NCI-H2029 treated with DMSO at 0.1 percent for 48 hours (cell line): ENCODE measurements at places on chromosomes 12 and 14.

DNA sequence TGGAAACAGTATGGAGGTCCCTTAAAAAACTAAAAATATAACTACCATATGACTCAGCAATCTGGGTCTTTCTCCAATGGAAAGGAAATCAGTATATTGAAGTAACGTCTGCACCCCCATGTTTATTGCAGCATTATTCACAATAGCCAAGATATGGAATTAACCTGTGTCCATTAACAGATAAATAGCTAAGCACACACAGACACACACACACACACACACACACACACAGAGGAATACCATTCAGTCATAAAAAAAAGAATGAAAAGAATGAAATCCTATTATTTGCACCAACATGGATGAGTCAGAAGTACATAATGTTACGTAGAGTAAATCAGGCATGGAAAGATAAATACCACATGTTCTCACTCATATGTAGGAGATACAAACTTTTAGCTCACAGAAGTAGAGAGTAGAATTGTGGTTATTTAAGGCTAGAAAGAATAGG, 4.7 kb downstream of the KLRK1 start:
- DNase-seq = no peak

DNA sequence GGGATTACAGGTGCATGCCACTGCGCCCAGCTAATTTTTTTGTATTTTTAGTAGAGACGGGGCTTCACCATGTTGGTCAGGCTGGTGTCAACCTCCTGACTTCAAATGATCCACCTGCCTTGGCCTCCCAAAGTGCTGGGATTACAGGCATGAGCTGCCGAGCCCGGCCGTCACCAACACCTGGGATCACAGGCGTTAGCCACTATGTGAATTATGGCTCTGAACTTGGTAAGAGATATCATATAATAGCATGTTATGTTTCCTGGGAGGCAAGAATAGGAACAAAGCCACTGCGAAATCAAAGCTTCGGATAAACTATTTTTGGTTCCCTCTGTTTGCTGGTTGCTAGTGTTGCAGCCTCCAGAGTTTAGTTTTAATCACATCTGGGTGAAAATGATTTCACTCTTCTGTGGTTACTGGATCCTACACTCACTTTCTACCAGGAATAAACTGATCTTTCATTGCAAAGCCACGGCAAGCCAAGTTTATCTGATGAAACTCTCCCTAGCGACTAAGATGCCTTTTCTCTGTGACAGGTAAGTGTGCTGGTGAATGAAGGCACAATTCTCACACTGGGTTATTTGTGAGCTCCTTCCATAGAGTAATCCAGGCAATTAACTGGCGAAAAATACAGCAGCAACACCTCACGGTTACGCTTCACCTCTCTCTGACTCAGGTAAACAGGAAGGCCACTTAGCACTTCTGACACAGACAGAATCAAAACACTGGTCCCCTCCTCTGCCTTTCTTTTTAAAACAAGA, 16.7 kb downstream of the SNRNP35 start:
- no peak for DNase-seq

- DNase-seq = no peak
Measured at GRCh38 chr12:86117711-86118110, 138.5 kb downstream of the MGAT4C start.

DNA sequence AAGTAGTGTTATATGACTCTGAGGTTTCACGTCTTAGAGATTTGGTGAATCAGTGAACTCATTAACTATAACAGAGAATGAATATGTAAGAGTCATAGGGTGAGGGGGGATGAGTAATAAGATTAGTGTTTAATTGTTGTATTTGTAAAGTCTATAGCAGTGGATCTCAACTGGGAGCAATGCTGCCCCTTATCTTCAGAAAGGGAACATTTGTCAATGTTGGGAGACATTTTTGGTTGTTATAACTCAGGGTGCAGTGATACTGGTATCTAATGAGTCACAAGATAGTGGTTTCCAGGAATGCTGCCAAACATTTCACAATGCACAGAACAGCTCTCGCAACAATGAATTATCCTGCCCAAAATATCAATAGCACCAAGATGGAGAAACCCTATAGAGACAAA, 1193.7 kb downstream of the GALC start:
- no peak for DNase-seq

DNA sequence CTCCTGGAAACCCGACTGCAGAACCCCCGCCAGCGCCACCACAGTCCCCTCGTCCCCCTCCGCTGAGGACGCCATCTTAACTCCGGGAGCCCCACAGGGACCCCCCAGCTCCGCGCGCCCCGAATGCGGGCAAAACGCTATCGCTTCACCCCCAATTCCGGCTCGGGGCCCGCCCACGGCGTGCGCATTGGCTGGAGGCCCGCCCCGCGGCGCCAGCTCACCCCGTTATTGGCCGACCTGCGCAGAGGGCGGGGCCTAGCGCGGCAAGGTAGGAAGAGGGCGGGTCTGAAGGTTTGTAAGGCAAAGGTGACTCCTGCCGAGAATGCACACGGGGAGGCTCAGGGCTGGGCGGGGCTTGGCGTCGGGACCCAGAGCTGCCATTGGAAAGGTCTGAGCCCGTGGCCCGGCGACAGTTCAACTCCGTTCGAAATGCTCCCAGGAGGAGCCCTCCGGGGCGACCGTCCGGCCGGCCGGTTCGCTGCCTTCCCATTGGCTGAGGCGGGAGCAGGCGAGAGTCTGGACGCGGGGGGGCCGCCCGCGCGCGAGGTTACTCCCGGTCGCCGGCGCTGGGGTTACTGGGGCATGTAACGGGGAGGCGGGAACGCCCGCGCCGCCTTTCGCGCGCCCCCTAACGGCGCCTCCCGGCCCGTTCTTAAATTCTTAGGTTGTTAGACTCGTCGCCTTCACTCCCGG, at the start of gene LPCAT3:
Gene LPCAT3 (minus strand): TSS at position 127 of the 693 bp plus-strand sequence. CDS start 52 bp downstream, at position 75.
- DNase-seq = peak; percentile 95

- DNase-seq = no peak
Measured at GRCh38 chr14:55914771-55915170, 203.4 kb upstream of the PELI2 start.

- DNase-seq = peak; percentile 65
Measured at GRCh38 chr12:62299617-62300016, 39.4 kb downstream of the USP15 start.

DNA sequence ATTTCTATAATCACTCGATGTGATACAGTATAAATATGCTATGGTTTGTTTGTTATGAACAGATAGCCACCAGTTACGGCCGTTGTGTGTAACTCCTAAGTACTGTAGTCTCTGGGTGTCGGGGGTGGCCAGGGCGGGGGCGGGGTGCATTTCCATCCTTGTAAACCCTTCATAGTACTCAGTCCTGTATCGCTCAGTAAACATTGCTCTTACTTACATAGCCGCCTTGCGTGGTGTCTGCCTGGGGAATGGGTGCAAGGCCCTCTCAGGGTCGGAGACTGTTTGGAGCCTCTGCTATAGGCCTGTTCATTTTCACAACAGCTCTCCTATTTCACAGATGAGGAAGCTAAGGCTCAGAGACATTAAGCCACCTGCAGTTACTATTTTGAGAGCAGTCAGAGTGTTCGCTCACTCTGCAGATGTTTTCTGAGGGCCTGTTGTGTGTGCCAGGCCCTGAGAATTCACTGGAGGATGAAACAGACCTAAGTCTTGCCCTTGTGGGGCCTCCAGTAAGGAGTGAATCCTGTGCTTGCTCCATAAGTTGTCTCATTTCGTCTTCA, 42.5 kb downstream of the JDP2 start:
- peak; percentile 80 for DNase-seq

DNA sequence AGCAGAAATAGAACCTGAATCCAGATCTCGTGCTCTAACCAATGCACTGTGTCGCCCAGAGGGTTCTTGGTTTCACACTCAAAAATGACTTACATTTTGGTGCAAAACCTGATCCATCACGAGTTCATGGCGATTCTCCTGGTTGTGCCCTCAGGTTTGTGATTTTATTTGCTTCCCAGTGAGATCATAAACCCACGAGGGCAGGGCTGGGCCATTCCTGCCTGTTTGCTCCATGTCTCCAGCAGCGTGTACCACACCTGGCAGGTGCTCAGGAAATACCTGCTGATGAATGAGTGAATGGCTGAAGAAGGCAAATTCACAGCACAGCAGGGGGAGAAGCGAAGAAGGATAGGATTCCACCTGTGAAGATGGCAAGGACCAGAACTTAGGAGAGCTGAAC, 9.4 kb downstream of the ACACB start:
- no peak for DNase-seq

DNA sequence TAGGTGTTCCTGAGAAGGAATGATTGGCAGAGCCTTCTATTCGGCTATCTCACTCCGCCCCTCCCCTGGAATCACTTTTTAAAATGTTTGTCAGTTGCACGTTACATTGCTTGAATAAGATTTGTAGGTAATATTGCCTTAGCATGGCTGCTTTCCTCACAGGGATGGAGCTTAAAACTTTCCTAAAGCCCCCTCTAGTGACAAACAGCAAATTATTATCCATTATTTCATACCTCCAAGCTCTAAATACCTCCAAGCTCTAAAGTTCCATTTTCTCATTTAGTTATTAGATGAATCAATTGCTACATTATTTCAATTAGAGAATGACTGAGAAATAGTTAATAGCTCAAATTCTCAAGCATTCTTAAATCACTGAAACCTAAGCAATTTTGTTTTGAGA, 5.1 kb upstream of the SPATA7 start:
- DNase-seq = no peak

DNA sequence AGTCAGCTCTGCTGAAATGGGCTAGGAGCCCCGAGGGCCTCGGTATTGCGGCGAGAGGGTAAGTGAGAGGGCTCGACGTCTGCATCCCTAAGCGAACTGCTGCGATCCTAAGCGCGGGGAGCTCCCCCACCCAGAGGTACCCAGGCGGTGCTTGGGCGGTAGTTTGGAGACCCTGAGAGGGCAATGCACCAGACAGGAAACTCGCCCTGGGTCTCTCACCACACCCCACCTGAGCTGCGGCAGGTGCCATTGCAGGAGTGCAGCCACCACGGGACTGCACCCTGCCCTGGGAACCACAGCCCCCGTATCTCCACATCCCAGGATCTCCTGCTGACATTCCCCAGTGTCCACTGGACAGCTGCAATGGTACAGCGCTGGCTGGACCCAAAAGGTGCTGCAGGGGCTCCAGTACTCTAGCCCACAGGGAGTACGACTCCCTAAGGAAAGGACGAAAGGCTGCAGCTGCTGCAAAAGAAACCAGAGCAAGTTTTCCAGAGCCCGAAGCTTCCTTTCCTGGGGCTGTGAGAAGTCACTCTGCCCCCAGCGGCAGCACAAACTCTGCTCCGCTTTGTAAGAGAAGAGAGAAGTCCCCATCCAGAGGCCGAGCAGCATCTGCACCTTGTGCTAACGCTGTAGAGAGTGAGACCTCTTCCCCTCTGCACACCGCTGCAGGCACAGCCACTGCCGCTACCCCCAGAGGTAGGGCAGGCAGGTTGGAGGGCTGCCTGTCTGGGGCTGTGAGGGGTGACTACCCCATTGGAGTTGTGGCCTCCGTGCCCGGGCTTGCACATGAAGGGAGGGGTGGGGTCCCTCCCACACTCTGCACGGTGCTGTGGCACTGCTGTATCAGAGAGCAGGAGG, 31.1 kb upstream of the MON2 start:
- DNase-seq = no peak

DNA sequence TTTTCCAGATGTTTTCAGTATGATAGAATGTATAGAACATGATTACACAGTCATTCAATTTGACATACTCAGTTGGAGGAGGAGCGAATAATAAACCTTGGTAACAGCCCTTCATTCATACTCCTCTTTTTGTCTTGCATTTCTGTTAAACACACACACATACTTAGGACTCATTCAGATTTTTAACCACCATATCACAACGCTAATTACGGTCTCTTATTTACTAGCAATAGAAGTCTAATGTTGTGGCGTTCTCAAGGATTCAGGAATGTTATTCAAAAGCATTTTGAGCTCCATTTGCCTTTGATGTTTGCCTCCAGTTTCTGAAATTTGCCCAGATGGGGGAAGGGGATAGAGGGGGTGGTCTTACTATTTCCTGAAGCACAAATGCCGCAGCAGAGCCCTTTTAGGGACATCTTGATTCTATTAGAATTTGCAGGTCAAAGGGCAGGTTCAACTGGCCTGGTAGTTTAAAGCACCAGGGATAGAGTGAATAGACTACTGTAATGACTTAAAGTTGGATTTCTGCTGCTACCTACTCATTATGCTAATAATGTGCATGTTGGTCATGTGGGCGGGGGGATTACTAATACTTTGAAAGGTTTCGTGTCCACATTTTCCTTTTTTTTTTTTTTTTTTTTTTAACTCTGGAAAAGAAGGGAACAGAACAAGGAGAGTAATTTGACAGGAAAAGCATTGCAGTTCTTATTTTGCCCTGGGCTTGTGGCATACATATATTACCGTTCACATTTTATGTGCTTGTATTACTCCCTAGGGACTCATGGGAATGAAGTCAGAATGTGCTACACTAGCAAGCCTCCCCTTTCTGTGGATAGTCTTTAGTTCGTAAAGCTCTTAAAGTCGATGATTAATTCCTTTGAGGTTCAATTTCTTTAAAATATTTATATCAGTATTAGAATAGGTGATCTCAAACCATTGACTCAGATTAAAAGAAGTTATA, 226.8 kb downstream of the FBXL14 start:
- no peak for DNase-seq

GRCh38 chr14:26593357-26593756, 4.5 kb downstream of the NOVA1 start:
- no peak for DNase-seq

GRCh38 chr12:97267594-97268202, 194.9 kb upstream of the RMST start:
- DNase-seq = no peak

- no peak for DNase-seq
Measured at GRCh38 chr12:19608039-19608438, 168.7 kb downstream of the AEBP2 start.

- DNase-seq = no peak
Measured at GRCh38 chr14:22384167-22384549, 204.9 kb downstream of the DAD1 start.

DNA sequence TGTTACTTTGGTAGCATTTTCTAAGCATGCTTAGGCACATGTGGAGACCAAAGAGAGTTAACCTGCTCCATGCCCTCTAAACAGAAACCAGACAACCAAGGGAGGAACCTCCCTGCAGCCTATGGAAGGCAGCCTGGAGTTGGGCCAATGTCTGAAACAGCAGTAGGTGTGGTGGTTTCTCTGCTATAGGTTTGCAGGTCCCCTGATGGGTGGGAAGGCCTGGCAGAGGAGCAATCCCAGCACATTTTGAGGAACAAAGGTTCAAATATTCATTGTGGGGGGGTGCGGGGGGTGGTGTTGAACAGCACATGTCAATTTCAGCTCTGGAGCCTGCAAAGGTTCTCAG, 65.4 kb downstream of the DACT1 start:
- DNase-seq = no peak

- DNase-seq = peak; percentile 25
Measured at GRCh38 chr12:1093166-1093751, 102.2 kb downstream of the ERC1 start.

- no peak for DNase-seq
Measured at GRCh38 chr14:64773046-64773445, 68.8 kb downstream of the PLEKHG3 start.

- DNase-seq = no peak
Measured at GRCh38 chr12:86118161-86118560, 138.0 kb downstream of the MGAT4C start.

GRCh38 chr12:116474331-116474730, 84.8 kb upstream of the MAP1LC3B2 start:
- DNase-seq = no peak
